ENCODE measurements at places on chromosomes 3 and 15.

DNA sequence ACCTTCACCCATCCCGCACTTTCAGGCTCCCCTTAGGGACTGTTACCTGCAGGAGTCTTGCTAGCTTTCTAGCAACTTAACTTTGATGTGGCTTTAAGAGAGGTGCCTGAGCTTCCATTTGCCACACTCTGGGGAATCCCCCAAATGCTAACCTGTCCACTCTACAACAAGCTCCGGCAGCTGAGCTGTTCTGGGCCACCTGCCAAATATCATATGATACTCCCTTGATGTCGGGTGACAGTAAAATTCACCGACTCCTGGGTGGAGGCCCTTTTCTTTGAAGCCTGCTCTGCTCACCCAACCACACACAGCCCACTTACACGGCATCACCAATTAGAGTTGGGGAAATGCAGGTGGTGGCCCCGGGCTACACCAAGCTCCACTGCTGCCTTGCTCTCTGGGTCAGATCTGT, 38.0 kb upstream of the XCR1 start:
- DNase-seq: peak; percentile 53

DNA sequence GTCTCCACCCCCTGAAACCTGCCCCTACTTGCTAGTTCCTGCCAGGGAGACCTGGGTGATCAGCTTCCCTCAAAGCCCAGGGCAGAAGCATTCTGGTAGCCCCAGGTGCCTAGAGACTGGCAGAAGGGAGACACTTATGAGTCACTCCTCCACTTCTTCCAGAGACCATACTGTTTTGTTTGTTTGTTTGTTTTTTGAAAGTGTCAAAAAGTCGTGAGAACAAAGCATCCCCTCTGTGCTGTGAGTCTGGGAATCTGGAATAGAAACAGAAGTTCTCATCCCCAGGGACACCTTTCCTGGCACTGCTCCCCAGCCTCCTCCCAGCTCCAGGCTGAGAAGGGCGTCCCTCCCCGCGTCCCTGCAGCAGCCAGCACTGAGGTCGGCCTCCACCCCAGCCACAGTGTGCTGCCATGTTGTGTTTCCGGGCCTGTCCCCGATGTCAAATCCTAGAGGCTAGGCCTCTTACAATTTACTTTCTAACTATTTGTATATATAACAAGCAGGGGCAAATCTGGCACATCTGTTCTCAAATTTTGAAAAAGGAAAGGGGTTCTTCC, 573.0 kb downstream of the RBMS3 start:
- DNase-seq: no peak

GRCh38 chr3:64148955-64149653, 76.2 kb downstream of the PRICKLE2 start:
- DNase-seq: no peak

GRCh38 chr3:5504135-5504534, 316.6 kb downstream of the EDEM1 start:
- DNase-seq: no peak

GRCh38 chr3:47899495-47900108, 96.7 kb downstream of the DHX30 start:
- DNase-seq: no peak

GRCh38 chr15:79467865-79468586, 35.9 kb downstream of the MINAR1 start:
- no peak for DNase-seq

- peak; percentile 31 for DNase-seq
Observed at GRCh38 chr15:69668963-69669362, 216.3 kb downstream of the RPLP1 start.

DNA sequence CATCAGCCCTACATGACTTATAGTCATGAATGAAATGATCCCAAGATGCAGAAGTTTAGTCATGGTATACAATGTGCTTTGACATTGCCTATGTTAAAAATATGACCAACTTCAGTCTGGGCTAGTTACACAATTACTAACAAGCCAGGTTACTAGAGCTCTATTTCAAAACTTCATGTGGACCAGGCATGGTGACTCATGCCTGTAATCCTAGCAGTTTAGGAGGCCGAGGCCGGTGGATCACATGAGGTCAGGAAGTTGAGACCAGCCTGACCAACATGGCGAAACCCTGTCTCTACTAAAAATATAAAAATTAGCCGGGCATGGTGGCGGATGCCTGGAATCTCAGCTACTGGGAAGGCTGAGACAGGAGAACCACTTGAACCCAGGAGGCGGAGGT, 613.0 kb downstream of the CADM2 start:
- DNase-seq: no peak

GRCh38 chr3:34011171-34012101, 213.0 kb downstream of the PDCD6IP start:
- peak; percentile 23 for DNase-seq

GRCh38 chr15:57925650-57926049, 139.9 kb downstream of the ALDH1A2 start:
- no peak for DNase-seq

DNA sequence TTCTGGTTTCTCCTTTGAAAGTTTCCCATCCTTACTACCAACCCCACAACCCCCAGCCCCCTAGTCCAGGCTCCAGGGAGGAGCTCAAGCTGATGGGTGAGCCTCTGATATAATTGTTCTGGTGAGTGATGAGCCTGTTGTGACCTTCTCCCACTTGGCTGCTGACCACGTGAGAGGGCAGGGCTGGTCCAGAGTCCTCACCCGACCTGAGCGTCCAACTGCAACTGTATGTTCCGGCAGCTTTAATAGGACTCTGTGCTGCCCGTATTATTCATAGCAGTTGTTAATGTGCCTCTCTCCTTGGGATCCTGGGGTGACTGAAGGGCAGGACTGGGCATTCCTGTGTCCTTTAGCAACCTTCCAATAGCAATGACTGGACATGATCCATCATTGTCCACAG, 56.2 kb downstream of the B3GNT5 start:
- no peak for DNase-seq

GRCh38 chr3:153038779-153039178, 123.2 kb upstream of the RAP2B start:
- DNase-seq: no peak

DNA sequence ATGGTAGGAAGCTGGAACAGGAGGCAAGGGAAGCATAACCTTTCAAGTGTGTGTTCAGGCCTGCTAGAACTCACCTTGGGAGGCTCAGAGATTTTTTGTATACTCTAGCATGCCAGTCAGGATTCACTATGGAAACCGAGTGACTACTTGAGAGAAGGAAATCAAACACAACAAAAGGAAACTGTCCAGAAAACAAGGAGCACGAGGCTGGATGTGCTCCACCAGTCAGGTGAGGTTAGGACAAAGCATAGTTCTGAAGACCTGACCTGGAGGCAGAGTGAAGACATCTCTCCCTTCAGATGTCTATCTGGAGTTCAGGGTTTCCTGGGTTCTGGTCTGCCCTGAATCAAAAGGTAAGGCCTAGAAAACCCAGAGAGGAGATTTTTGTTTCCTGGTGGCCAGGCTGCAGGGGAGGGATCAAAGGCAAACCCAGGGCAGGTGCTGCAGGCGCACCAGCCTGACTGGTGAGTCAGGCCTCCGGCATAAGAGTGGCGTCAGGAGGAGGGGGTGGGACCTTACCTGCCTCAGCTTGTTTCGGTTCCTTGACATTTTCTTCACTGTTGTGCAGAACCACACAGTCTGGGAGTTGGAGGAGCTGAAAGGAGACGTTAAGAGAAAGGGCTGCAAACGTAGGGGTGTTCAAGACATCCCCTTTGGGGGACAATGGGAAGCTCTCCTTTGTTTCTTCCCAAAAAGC, 52.2 kb upstream of the OSBPL11 start:
- no peak for DNase-seq

GRCh38 chr3:11373235-11373634, 101.0 kb downstream of the ATG7 start:
- no peak for DNase-seq

GRCh38 chr3:113783463-113783862, 36.6 kb downstream of the ATP6V1A start:
- peak; percentile 52 for DNase-seq

DNA sequence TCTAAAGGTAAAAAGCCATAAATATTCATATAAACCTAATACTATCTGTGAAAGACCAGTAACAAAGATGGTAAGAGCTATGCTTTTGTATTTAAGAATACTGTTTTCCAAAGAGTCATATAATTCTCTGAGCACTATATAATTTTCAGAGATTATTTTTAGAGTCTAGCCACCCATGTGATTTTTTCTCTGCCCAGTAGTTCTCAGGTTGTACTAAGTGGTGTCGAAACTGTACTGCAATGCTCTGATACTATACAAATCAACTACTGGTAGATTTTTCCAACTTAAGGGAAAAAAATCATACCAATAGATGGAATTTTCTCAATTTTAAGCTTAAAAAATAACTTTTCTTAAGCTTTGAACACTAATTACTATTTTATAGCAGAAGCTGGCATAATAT, 104.8 kb downstream of the MYO5A start:
- DNase-seq: no peak

- DNase-seq: no peak
Observed at GRCh38 chr3:100776746-100777145, 67.5 kb downstream of the TFG start.

DNA sequence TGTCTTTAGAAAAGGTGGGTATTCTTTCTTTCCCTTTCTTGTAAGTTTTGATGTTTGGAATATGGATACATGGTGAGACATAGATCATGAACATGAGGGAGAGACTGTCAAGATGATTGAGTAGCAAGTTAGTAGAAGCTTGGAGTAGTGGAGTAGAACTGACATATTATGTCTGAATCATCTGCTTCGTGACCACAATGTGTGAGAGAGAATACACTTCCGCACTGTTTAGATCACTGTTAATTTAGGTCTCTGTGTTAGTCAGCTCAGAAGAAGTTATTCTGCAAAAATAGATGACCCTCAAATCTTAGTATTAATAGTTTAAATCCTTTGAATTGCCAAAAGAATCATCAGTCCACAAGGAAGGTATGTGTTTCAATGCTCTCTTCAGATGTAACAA, 151.0 kb downstream of the OXSM start:
- no peak for DNase-seq

- DNase-seq: no peak
Observed at GRCh38 chr3:141313093-141313683, 55.1 kb upstream of the ZBTB38 start.

GRCh38 chr15:89669941-89670340, 9.2 kb downstream of the PLIN1 start:
- DNase-seq: no peak

- no peak for DNase-seq
Observed at GRCh38 chr3:2839876-2840275, 270.3 kb downstream of the IL5RA start.

DNA sequence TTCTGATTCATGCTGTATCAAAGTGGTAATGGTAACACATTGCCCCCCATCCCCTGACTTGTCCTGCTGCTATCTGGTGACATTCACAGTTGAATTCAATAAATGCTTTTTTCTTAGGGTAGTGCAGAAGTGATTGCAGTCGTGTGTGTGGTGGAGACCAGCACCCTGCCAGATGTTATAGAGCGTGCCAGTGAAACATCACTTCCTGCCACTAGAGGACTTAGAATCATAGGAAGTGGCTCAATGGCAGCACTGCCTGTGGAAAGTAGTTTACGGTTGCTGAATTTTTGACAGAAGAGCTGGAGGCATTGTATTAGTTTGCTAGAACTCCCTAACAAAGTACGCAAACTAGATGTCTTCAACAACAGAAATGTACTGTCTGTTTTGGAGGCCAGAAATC, 37.4 kb upstream of the P2RY12 start:
- peak; percentile 31 for DNase-seq

DNA sequence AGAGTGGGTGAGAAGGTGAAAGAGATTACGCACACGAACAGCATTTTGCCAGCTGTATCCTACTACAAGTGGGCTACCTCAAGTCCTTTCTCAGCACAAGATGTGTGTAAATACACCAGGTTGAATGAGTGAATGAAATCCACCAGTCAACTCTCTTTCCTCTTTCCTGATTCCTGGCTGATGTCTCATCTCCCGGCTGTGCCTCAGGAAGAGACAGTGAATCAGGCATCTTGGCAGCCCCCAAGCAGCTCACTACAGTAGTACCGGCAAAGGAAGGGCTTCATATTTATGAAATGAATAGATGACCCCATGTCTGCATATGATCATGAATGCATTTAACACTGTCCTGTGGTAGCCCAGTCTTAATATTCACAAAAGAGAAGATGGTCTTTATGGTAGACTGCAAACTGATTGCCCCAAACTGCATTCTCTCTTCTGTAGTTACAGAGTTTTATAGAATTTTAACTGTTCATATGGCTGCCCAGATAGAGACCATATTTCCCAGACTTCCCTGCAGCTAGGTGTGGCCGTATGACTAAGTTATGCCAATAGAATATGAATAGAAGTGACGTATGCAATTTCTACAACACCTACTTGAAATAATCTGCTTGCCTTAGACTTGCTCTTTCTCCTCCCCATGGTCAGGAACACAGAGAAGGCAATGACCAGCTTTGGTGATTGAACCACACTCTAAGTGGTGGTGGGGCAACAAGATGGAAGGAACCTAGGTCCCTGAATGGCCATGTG, 22.7 kb downstream of the MGLL start:
- DNase-seq: no peak

- no peak for DNase-seq
Observed at GRCh38 chr3:187919544-187919943, 174.3 kb upstream of the BCL6 start.

GRCh38 chr15:74295800-74296199, 59.7 kb downstream of the CCDC33 start:
- no peak for DNase-seq

- DNase-seq: no peak
Observed at GRCh38 chr3:182671942-182672341, 121.4 kb upstream of the ATP11B start.

GRCh38 chr3:65004306-65004705, 316.5 kb upstream of the ADAMTS9 start:
- no peak for DNase-seq

DNA sequence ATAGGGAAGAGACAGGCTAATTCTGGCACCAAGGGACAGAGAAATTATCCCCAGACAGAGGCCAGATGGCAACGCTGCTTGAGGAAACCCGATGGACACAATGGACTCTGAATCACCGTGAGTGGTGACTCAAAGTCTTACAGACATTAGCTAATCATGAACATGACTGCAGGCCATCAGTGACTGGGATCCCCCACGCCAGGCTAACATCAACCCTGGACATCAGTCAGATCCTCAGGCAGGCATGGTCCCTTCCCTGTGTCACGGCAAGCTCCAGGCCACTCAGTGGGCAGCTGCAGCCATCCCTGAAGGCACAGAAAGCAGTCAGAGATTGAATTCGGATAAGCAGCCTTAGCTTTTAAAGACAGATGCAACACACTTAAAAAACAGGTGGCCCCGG, 23.8 kb upstream of the OXTR start:
- DNase-seq: no peak

DNA sequence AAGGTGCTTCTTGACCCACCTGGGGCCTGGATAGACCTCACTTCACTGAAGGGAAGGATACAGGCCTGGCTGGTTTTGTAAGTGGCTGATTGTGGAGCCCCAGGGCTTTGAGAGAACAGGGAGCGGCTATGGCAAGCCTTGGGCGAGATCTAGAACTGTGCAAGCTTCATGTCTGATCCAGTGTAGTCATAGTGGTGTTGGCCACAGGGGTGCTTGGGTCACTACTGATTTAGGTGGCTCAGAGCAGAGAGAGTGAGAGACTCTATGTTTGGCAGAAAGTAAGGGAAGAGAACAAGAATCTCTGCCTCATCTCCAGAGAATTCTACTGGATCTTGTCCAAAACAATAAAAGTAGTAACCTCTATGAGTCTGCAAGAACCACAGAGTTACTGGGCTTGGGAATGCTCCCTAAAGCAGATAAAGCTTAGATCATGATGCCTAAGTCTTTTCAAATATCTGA, 394.2 kb upstream of the EPHA3 start:
- DNase-seq: no peak

- no peak for DNase-seq
Observed at GRCh38 chr3:152051501-152052404, 178.3 kb downstream of the SUCNR1 start.

Measured in hematopoietic multipotent progenitor cell treated with erythropoietin and hydrocortisone succinate and interleukin-3 and kit ligand, for 6 days (in vitro differentiated cells).